ENCODE measurements at places on chromosomes 3 and 15.

- no peak for DNase-seq
Observed at GRCh38 chr3:194101592-194102432, 34.1 kb upstream of the HES1 start.

- DNase-seq, result no peak
Observed at GRCh38 chr15:71281256-71281655, 166.0 kb downstream of the THSD4 start.

- peak; percentile 72 for DNase-seq
Observed at GRCh38 chr3:5187920-5188418, 462 bp downstream of the EDEM1 start.

- peak; percentile 36 for DNase-seq
Observed at GRCh38 chr3:9211155-9211950, 38.1 kb downstream of the SRGAP3 start.

DNA sequence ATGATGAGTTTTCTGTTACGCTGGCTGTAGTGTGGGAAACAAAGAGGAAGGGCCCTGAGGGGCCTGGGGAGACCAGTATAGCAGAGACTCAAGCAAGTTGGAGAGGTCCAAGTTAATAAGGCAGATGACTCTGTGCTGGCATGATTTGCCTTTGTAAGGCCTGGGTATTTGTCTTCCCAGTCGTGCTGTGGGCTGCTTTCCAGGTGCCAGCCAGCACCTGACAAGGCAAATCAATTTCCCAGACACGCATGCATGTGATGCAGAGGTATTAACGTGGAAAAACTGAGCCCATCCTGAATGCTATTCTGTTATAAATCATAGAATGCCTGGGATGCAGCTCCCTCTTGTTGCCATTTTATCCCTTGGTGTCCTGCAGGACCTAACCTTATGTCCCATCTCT, 175.6 kb downstream of the MFSD1 start:
- no peak for DNase-seq

DNA sequence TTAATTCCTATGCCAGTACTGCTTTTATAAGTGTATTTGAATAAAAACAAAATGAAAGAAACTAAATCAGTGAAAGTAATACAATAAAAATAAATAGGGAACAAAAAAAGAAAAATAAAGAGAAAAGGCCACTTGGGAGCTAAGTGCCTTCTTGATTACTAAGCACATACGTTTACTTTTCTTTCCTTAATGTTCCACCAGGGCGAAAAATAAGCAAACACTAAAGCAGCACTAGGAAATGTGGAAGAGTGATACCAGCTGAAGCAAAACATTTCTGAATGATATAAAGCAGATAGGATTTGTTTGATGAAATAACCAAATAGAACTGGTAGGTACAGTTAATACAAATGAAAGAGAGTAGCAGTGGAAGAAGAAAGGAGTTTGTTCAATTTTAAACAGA, 132.8 kb upstream of the ZPLD1 start:
- no peak for DNase-seq

DNA sequence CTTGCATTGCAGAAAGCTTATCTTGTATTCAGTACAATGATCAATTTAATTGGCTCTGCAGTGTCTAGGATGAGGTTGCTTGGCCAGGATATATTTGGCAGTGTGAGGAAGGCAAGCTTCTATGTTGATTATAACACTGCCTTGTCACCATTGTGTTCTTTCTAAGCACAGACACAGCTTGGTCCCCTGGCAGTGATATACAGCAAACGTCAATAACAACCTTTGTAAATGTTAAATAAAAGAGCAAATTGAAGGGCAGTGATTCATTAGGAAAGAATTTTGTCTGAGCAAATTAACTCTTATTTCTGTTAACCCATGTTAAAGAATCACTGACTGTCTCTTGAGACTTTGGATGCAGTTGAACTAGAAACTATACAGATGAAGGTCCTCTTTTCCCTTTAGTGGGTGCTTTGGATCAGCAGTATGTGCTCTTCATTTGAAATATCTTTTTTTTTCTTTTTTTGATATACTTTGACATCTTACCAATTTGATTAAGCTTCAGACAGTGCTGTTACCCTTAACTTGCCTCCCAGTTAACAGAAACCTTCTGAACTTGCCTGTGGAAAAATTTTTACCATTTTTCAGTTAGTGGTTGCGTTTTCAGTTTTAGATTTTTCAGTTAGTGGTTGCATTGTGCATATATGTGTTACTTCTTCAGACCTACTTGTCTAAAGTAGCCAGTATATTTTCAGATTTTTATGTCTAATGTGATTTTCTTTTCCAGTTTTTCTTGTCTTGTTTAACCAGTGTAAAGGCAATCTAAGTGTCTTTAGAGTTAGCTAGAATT, 199.8 kb downstream of the TCF12 start:
- no peak for DNase-seq

- no peak for DNase-seq
Observed at GRCh38 chr3:111238885-111239284, 167.3 kb downstream of the NECTIN3 start.

- DNase-seq, result no peak
Observed at GRCh38 chr15:66721954-66722353, 19.9 kb downstream of the SMAD6 start.

- DNase-seq, result no peak
Observed at GRCh38 chr3:162938083-162938482, 1441.5 kb downstream of the OTOL1 start.

GRCh38 chr3:55203006-55203405, 275.1 kb upstream of the LRTM1 start:
- no peak for DNase-seq

GRCh38 chr3:58074116-58074715, 66.0 kb downstream of the FLNB start:
- DNase-seq, result no peak

GRCh38 chr15:97678656-97679055, 281.8 kb upstream of the ARRDC4 start:
- DNase-seq, result no peak

GRCh38 chr15:29242456-29243242, 27.0 kb downstream of the NSMCE3 start:
- no peak for DNase-seq

- no peak for DNase-seq
Observed at GRCh38 chr3:138079901-138080300, 35.5 kb downstream of the DZIP1L start.

- no peak for DNase-seq
Observed at GRCh38 chr15:60020736-60021135, 16.6 kb downstream of the FOXB1 start.

DNA sequence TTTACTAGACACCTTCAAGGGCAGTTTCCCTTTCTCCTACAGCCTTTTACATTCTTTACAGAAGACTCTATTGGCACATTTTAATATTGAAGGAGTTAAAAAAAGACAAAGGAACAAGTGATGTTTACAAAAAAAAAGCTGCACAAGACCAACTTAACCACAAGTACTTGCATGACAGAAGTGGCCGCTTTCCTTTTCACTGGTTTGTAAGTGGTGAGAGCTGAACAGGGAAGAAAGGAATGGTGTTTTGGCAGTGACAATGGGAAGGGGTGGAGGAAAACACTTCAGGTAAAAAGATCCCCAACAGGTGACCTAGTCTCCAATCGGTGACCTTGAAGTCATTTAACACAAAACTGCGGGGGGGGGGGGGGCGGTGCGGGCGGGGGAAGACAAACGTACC, 1.1 kb downstream of the WDR72 start:
- no peak for DNase-seq

DNA sequence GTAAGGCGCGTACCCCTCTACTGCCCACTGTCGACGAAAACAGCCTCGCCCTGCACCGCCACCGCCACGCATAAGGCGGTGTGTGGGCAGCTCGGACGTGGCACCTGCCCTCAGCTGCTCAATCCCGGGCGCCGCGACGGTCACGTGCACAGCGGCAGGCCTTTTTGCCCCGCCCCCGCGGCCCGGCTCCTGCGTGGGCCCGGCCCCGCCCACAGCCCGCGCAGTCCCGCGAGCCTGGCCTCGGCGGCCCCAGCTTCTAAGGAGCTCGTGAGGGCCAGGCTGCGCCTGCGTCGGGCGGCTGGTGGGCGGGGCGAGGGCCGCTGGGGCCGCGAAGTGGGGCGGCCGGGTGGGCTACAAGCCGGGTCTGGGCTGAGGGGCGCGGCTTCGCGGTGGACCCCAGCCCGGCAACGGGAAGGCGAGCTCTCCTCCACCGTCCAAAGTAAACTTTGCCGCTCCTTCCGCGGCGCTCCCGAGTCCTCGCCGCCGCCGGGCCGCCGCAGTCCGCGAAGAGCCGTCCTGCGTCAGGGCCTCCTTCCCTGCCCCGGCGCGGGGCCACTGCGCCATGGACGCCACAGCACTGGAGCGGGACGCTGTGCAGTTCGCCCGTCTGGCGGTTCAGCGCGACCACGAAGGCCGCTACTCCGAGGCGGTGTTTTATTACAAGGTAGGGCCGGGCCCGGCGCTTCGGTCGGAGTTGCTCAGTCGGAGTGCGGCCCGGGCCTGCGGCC, at the start of gene CAPN7:
Gene CAPN7 (plus strand): TSS at position 313 of the 728 bp plus-strand sequence. CDS start 250 bp downstream, at position 563.
- DNase-seq, result peak; percentile 94

DNA sequence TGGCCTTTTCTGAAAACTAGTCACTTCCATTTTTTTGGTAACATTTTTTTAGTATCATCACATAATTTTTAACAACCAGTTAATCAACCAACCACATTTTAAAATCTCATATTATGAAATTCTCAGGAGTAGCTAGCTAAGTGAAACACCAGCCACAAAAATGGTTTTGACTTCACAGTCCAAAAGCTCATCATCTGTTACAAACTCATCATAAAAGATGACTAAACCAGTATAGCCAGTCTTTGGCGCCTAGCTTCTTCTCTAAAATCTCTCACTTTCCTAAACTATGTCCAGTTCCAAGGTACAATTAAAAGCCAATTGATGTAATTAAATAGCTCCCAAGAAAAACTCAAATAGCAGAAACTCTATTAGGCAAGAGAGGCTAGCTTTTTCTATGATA, 88.2 kb upstream of the ZNF385D start:
- DNase-seq, result no peak

DNA sequence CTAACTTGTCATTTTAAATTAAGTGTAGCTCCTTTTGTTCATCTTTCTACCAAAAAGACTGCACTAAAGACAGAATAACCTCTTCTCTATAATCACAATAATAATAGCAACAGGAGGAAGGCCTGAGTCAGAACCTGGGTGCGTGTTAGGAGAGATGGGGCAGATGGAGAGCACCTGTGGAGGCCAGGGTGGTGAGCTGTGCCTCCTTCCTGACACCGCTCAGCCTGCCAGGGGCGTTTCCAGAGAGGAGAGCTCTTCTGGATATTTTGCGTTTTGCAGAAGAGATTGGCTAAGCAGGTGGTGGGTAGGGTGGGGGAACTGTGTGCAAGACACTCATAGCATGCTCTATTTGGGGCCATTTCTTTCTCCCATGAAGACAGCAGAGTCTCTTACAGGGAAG, 83.5 kb downstream of the MEGF11 start:
- no peak for DNase-seq

GRCh38 chr3:39933986-39934693, 124.7 kb downstream of the MYRIP start:
- no peak for DNase-seq

- DNase-seq, result no peak
Observed at GRCh38 chr3:126570103-126570541, 11.4 kb upstream of the C3orf22 start.

- DNase-seq, result no peak
Observed at GRCh38 chr15:73931441-73931840, 5.2 kb downstream of the LOXL1 start.

DNA sequence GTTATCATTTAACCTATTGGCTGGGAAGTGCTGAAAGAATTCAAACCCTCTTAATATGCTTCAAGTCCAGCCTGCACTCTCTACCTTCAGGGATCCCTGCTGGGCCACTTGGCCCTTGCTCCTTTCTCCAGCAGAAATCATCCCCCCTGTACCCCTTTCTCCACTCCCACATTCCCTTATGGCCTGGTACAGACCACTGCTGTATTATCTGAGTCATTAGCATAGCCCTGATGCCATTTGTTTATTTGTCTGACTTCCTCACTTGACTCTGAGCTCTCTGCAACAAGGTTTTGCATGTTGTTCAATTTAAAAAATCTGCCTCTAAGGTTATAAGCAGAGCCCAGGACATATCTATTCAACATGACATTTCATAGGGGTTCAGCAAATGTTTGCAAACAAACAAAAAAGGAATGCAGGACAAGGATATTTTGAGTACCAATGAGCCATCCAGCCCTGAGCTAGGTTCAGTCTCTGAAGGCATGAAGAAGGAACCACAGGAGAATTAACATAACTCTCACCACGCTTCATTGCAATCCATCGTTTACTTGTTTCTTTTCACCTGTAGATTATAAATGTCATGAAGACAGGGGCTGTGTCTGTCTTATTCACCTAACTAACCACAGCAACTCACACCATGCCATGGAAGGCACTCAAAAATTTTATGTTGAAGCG, 26.6 kb upstream of the HES1 start:
- no peak for DNase-seq

GRCh38 chr3:171736556-171736955, 73.7 kb downstream of the PLD1 start:
- no peak for DNase-seq

- peak; percentile 23 for DNase-seq
Observed at GRCh38 chr3:125054449-125055329, 1.1 kb downstream of the HEG1 start.

- DNase-seq, result no peak
Observed at GRCh38 chr3:143824735-143825385, 23.4 kb downstream of the SLC9A9 start.

- DNase-seq, result no peak
Observed at GRCh38 chr3:195548987-195549386, 5.9 kb upstream of the PPP1R2 start.

- DNase-seq, result no peak
Observed at GRCh38 chr3:122055215-122055614, at the start of gene CD86. Gene CD86 (plus strand): TSS chr3:122055362. CDS start chr3:122055490, 128 bp downstream.

- no peak for DNase-seq
Observed at GRCh38 chr15:38112406-38112805, 140.2 kb upstream of the SPRED1 start.

- DNase-seq, result no peak
Observed at GRCh38 chr3:178969004-178969700, 102.5 kb downstream of the ZMAT3 start.

DNA sequence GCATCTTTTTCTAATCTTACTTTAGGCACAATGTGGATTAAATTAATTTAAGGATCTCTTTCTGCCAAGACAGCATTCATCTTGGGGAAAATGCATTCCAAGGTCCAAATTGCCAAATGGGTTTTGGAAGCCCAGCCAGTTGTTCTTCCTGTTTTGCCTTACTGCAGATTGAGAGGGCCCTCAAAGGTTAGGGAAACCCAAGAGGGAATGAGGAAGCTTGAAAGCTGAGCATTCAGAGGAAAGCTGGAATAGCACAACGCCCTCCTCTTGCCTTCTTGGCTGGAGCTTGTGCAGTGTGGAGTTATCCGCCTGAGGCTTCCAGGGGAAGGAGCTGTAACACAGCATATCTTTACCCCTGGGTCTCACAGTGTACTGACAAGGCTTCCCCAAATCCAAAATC, 18.2 kb upstream of the SACM1L start:
- no peak for DNase-seq

GRCh38 chr3:104149154-104149553, 1217.6 kb upstream of the ALCAM start:
- DNase-seq, result no peak
